ENCODE measurements at places on chromosomes 11 and 22. TPM values are rescaled to one million over a fixed set of nuclear protein-coding genes. Genes with fewer than 3 reads are reported as not detected.

The NLRP14 gene
- total RNA-seq = 0.07 TPM

The CXCR5 gene
- total RNA-seq = not detected

The TRIM3 gene
- total RNA-seq = 8.1 TPM

GRCh38 chr22:24433828-24434470 is 6.5 kb downstream of the ADORA2A start:
- H3K4me1 ChIP-seq = peaks cover 4% of the 10 kb centered on the region
- DNase-seq = no peak
- no peaks in the 10 kb centered on the region for H3K36me3 ChIP-seq
- H3K27me3 ChIP-seq = no peaks in the 10 kb centered on the region
- H3K4me3 ChIP-seq = no peak overlapping the region
- peak overlapping the region; percentile 20 for H3K27ac ChIP-seq

The RPS3 gene
- total RNA-seq = 560 TPM

The OR51T1 gene
- not detected for total RNA-seq

- no peak overlapping the region for H3K4me3 ChIP-seq
- no peaks in the 10 kb centered on the region for H3K4me1 ChIP-seq
- no peak for DNase-seq
- no peaks in the 10 kb centered on the region for H3K27me3 ChIP-seq
Observed at GRCh38 chr11:13030857-13031256, 21.7 kb downstream of the RASSF10 start.

DNA sequence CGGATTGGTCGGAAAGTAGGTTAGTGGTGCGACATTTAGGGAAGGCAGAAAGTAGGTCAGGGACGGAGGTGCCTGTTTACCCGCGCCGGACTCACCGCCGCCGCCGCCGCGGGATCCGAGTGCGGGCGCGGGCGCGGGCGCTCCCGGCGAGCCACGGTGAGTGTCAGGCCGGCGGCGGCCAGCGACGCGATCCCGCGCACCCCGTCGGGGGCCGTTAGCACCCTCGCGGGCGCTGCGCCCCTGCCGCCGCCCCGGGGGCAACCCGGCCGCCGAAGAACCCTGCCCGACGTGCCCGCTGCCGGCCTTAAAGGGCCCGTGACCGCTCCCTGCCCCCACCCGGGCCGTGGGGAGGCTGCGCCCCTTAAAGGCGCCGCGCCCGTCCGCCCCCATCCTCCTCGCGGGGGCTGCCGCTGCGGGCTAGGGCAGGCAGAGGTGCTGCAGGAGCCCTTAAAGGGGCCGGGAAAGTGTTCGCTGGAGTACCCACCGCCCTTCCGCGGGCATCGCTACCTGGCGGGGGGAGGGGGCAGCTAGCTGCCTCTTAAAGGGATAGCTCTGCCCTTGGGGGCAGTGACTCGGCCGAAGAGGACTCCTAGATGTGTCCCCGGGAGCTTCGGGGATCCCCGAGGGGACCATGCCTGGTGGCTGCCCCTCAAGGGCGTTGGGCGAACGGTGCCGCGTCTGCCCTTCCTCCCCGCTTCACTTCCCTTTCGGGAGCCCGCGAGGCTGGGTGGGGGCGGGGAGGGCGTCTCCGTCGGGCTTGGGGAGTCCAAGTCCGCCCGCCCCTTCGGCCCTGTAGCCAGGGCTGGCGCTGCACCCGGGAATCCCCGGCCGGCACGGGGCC is at the start of gene BMAL1:
Gene BMAL1 (plus strand): TSS at position 23 of the 841 bp plus-strand sequence. CDS start 76,519 bp downstream, outside the sequence.
- peak within 1 kb of the TSS; percentile 98 for H3K4me3 ChIP-seq
- DNase-seq = peak; percentile 76
- H3K27me3 ChIP-seq = no peaks in the 10 kb centered on the region
- peaks cover 2% of the 10 kb centered on the region for H3K4me1 ChIP-seq

DNA sequence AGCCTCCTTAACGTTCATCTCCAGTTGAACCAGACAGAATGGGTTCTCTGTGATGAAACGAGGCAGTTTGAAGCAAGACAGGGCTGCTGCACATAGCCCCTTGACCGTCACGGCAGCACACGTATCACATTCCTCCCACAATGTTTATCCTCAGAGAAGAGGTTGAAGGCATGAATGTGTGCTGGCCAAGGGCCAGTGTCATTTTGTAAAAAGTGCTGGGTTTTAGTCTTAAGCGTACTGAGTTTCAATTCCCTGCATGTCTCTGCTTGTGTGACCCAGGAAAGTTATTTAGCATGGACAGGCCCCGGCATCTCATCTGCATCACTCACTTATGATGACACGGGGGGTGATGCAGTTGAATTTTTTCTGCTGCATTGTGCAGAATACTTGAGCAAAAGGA is 31.6 kb downstream of the TTC12 start:
- H3K4me1 ChIP-seq = no peaks in the 10 kb centered on the region
- no peak overlapping the region for H3K4me3 ChIP-seq
- no peak overlapping the region for H3K27ac ChIP-seq
- no peak for DNase-seq

DNA sequence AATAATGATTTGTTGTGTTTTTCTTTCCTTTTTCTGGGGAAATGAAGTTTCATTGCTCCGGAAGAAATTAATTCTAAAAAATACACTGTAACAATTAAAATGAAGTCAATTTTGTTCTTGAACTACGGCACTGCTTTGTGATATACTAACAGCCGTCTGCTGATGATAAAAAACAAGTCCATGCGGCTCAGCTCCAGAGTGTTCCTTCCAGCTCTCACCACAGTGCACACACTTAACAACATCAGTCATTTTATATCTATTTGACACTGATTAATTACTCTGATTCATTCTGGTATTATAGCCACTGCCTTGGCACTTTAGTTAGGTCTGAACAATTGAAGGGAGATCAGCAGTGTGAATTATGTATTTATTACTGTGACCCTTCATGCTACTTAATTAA is 97.4 kb upstream of the SLC6A5 start:
- H3K27me3 ChIP-seq = no peaks in the 10 kb centered on the region
- DNase-seq = no peak
- H3K4me1 ChIP-seq = peaks cover 11% of the 10 kb centered on the region
- peak overlapping the region; percentile 68 for H3K27ac ChIP-seq
- H3K36me3 ChIP-seq = no peaks in the 10 kb centered on the region

GRCh38 chr11:102829316-102830000 is 14.0 kb downstream of the MMP3 start:
- no peak for DNase-seq
- H3K4me3 ChIP-seq = no peak overlapping the region
- no peaks in the 10 kb centered on the region for H3K36me3 ChIP-seq
- H3K27me3 ChIP-seq = no peaks in the 10 kb centered on the region

The BBOX1 gene
- total RNA-seq = 15.3 TPM

DNA sequence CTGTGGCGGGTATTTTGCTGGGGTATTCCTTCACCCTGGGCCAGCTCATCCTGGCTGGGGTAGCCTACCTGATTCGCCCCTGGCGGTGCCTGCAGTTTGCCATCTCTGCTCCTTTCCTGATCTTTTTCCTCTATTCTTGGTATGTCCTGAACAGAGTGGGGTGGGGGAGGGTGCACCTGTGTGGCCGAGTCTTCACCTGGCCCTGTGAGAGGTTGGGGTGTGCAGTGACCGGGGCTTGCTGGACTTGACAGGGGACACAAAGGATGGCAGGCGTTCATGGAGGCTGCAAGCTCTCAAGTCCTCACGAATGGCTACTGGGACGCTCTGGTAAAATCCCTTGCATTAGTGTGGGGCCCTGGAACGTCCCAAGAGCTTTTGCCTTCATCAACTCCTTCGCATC is 39.3 kb downstream of the CAPN1 start:
- H3K4me3 ChIP-seq = no peak overlapping the region
- H3K4me1 ChIP-seq = no peaks in the 10 kb centered on the region
- DNase-seq = no peak
- no peaks in the 10 kb centered on the region for H3K36me3 ChIP-seq

- no peak overlapping the region for H3K4me3 ChIP-seq
- no peak for DNase-seq
- H3K27me3 ChIP-seq = no peaks in the 10 kb centered on the region
- no peak overlapping the region for H3K27ac ChIP-seq
- H3K4me1 ChIP-seq = peaks cover 9% of the 10 kb centered on the region
- no peaks in the 10 kb centered on the region for H3K36me3 ChIP-seq
Observed at GRCh38 chr11:74773476-74773875, 24.8 kb downstream of the RNF169 start.

DNA sequence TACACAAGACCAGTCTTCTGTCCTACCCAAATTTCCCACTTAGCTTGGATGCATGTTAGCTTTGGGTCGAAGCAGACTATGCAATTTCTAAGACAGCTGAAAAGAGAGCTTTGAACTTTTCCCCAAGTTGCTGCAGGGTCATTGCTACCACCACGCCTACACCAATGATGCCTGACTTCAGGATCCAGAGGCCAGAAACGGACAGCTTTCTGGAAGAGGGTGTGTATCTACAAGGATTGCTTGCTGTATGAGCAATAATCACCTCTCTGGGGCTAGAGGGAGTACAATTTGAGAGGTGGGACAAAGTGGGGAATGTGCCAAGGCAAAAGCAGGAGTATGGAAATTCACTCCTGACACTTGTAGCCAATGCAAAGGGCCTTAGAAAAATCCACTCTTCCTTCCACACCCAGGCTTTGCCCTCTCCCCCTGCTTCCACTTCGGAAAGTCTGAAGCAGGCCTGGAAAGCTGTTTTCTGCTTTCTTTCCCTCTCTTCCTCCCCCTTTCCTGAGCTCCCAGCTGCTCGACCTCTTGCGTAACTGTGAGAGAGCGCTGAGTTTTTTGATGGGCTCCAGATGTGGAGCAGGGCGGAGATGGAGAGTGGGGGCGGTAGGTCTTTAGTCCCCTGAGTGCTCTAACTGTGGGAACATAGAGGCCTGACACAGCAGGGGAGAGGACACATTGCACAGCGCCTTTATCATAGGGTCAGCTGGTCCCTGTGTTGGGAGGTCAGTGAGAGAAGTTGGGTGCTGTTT is 2.1 kb upstream of the PHLDB1 start:
- H3K36me3 ChIP-seq = peaks cover 19% of the 10 kb centered on the region
- DNase-seq = no peak
- no peaks in the 10 kb centered on the region for H3K27me3 ChIP-seq

DNA sequence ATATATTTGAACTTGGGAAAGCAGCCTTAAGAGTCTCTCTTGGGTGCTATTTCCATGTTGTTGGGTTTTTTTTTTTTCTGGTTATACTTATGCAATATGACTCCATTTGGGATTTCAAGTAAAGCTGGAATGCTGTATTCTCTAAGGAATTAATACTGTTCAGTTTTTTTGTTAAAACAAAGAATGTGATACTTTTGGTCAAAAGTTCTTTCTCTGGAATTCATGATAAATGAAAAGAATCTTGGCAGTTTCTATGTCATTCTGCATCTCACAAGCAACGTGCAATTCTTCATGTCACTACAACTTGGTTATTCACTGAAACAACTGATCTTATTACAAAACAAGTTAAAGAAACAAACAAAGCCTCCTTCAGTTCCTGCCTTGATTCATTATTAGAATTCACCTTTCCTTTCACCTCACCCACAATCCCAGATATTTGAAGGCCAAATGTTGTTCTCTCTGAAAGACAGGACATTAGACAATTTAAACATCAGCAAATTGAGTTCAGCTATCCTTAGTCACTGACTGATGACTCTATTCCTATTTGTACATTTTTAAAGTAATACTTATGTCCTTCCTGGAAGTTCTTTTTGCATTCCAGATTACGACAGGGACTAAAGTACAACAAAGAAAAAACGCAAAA is 176.2 kb downstream of the SBF2 start:
- H3K27ac ChIP-seq = no peak overlapping the region
- no peaks in the 10 kb centered on the region for H3K4me1 ChIP-seq
- no peaks in the 10 kb centered on the region for H3K27me3 ChIP-seq
- no peaks in the 10 kb centered on the region for H3K36me3 ChIP-seq
- DNase-seq = no peak

- no peaks in the 10 kb centered on the region for H3K27me3 ChIP-seq
- no peak overlapping the region for H3K4me3 ChIP-seq
- no peaks in the 10 kb centered on the region for H3K4me1 ChIP-seq
- no peak overlapping the region for H3K27ac ChIP-seq
Observed at GRCh38 chr11:90842681-90843080, 619.8 kb upstream of the CHORDC1 start.

DNA sequence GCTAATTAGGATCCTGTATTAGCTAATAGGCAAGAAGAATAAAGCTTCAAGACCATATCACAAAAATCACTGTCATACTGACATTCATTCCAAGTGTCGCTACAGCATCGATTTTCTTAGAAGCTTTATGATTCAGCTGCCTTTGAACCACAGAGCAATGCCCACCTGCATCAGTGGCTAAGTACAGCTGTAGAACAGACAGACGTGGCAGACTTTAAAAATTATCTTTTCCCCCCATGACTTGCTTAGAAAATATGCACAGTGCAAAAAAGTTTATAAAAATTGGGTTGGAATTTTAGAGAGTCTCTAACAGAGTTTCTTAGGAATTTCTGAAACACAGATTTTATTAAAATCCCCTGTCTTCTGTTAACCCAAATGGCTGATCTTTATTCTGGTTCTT is 120.8 kb downstream of the CADM1 start:
- no peak overlapping the region for H3K27ac ChIP-seq
- no peaks in the 10 kb centered on the region for H3K27me3 ChIP-seq
- no peaks in the 10 kb centered on the region for H3K36me3 ChIP-seq
- H3K4me3 ChIP-seq = no peak overlapping the region

DNA sequence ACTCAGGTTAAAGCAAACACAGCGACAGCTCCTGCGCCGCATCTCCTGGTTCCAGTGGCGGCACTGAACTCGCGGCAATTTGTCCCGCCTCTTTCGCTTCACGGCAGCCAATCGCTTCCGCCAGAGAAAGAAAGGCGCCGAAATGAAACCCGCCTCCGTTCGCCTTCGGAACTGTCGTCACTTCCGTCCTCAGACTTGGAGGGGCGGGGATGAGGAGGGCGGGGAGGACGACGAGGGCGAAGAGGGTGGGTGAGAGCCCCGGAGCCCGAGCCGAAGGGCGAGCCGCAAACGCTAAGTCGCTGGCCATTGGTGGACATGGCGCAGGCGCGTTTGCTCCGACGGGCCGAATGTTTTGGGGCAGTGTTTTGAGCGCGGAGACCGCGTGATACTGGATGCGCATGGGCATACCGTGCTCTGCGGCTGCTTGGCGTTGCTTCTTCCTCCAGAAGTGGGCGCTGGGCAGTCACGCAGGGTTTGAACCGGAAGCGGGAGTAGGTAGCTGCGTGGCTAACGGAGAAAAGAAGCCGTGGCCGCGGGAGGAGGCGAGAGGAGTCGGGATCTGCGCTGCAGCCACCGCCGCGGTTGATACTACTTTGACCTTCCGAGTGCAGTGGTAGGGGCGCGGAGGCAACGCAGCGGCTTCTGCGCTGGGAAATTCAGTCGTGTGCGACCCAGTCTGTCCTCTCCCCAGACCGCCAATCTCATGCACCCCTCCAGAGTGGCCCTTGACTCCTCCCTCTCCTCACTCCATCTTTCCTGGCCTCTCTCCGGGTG is at the start of the genes ATM and NPAT:
Gene ATM (plus strand): TSS at position 494 of the 774 bp plus-strand sequence. CDS start 4,558 bp downstream, outside the sequence.
Gene NPAT (minus strand): TSS at position 65 of the 774 bp plus-strand sequence. CDS start 102 bp downstream, outside the sequence.
- H3K36me3 ChIP-seq = no peaks in the 10 kb centered on the region
- peak within 1 kb of the TSS; percentile 91 for H3K27ac ChIP-seq
- peak within 1 kb of the TSS; percentile 65 for H3K4me3 ChIP-seq
- peak; percentile 99 for DNase-seq

The HORMAD2 gene
- not detected for total RNA-seq

The TIMM8B gene
- 28.0 TPM for total RNA-seq

DNA sequence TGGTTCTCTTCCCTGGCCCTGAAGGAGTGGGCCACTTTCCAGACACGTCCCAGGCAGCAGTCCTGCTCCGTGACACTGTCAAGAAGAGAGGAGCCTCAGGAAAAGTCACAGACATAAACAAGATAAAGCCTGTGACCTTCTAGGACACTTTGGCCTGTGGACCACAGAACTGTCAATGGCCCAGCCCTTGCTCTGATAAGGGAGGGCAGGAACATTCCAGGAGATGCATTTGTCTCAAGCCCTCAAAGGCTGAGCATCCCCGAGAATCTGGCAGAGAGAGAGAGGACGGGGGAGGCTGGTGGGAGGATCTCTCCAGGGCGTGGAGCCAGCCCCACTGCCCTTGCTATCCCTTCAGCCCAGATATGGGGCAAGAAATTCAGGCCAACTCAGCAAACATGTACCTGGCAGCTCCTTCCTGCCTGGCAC is 476.4 kb downstream of the INSC start:
- H3K4me1 ChIP-seq = no peaks in the 10 kb centered on the region
- no peak overlapping the region for H3K27ac ChIP-seq
- no peaks in the 10 kb centered on the region for H3K36me3 ChIP-seq
- H3K27me3 ChIP-seq = no peaks in the 10 kb centered on the region

Data from right lobe of liver (tissue), 6 donors.